ENCODE measurements at places on chromosomes 12 and 14.

DNA sequence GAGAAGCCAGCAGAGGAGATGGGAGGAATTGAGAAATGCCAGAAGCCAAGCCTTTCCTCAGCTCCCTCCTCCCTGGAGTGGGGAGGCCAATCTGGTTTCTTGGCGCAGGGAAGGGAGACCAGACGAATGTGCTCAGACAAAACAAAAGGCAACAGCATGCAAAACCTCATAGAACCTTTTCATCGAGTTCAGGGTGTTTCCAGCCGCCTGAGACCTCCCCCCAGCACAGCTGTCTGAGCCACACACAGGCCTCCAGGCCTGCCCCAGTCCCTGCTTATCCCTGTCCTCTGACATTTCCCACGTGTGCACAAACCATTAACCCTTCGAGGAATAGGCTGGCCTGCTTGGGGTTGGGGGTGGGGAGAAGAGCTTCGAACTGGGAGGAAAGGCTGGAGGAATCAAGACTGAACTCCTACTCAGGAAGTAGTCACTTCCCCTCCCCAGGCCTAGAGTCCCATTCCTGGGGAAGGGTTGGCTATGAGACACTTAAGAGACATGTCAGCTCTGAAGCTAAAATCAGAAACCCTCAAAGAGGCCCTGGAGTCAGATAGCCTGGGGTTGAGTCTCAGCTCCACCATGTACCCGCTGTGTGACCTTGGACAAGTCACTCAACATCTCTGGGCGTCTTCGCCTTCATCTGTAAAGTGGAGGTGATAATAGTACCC is 10.7 kb downstream of the TBX3 start:
- H3K4me1 ChIP-seq: no peaks in the 10 kb centered on the region
- H3K4me3 ChIP-seq: no peak overlapping the region
- no peak overlapping the region for H3K27ac ChIP-seq
- no peaks in the 10 kb centered on the region for H3K27me3 ChIP-seq
- H3K36me3 ChIP-seq: peaks cover 51% of the 10 kb centered on the region

GRCh38 chr12:68034567-68034966 is 45.3 kb downstream of the IFNG-AS1 start:
- no peaks in the 10 kb centered on the region for H3K27me3 ChIP-seq
- no peak for DNase-seq
- no peak overlapping the region for H3K27ac ChIP-seq
- no peaks in the 10 kb centered on the region for H3K4me1 ChIP-seq
- H3K36me3 ChIP-seq: no peaks in the 10 kb centered on the region

DNA sequence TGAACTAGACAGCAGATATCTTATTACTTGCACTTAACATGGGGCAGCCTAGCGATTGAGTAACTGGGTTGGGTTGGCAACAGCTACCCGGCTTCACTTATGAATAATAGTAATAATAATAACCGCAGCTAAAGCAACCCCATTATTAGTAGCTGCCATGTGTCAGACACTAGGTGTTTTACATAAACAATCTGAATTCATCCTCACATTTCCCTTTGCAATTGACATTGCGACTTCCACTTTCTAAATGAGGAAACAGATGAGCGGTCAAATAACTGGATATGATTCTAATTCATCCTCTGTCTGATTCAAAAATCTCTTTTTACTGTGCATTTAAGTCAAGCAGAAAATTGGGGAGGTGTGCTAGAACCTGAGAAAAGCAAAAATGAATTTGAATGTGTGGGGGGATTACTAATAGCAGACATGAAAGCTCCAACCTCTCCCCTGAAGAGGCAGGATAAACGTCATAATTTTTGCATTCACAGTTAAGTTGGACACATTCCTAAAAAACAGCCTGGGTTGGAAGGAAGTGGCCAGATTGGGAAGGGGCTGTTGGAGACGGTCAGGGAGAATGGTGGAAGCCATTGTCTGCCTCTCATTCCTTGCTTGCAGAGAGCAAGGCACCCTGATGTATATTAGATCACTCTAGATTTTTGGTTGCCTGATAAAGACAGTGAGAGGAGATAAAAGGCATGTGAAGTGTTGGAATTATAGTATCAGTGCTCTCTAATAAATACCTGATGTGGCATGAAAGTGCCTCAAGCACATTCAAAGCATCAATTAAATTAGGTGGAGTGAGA is 13.1 kb downstream of the EMP1 start:
- no peak overlapping the region for H3K4me3 ChIP-seq
- no peaks in the 10 kb centered on the region for H3K27me3 ChIP-seq
- H3K4me1 ChIP-seq: no peaks in the 10 kb centered on the region
- H3K36me3 ChIP-seq: no peaks in the 10 kb centered on the region

DNA sequence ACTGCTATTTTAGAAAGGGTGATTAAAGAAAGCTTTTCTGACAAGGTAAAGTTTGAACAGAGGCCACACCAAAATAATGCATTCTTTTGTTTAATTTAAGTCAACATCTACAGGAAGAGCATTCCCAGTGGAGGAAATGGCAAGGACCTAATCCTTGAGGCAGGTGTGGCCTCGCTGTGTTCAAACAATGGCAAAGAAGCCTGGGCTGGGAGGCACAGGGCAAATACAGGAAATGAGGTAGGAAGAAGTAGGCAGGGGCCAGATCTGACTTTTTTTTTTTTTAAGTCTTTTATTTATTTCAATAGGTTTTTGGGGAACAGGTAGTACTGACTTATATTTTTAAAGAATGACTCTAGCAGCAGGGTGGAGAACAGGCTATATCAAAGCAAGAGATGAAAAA is 53.5 kb downstream of the ARMH4 start:
- no peak overlapping the region for H3K4me3 ChIP-seq
- DNase-seq: no peak
- H3K27ac ChIP-seq: no peak overlapping the region
- H3K27me3 ChIP-seq: no peaks in the 10 kb centered on the region
- H3K4me1 ChIP-seq: no peaks in the 10 kb centered on the region
- H3K36me3 ChIP-seq: no peaks in the 10 kb centered on the region

- peaks cover 50% of the 10 kb centered on the region for H3K4me1 ChIP-seq
- peak overlapping the region; percentile 62 for H3K27ac ChIP-seq
- no peak for DNase-seq
- H3K4me3 ChIP-seq: no peak overlapping the region
- peaks cover 13% of the 10 kb centered on the region for H3K36me3 ChIP-seq
Observed at GRCh38 chr12:120257041-120257821, 8.3 kb downstream of the PXN start.

DNA sequence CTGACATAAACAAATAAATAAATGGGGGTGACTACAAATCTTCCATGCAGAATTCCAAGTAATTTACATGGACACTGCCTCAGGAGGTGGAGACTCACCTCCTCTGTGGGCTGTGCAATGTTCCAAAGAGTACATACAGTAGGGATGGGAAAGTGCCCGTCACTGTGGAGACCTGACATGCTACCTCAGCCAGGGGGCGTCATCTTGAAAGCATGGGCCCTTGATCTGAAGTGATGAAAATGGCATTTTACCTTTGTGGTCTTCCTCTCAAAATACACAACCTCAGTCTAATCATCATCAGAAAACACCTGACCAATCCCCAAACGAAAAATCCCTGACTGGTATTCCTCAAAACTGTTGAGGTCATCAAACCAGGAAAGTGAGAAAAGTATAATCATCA is 48.4 kb downstream of the ANAPC7 start:
- no peak overlapping the region for H3K27ac ChIP-seq
- no peaks in the 10 kb centered on the region for H3K27me3 ChIP-seq
- H3K4me3 ChIP-seq: no peak overlapping the region
- H3K4me1 ChIP-seq: no peaks in the 10 kb centered on the region

DNA sequence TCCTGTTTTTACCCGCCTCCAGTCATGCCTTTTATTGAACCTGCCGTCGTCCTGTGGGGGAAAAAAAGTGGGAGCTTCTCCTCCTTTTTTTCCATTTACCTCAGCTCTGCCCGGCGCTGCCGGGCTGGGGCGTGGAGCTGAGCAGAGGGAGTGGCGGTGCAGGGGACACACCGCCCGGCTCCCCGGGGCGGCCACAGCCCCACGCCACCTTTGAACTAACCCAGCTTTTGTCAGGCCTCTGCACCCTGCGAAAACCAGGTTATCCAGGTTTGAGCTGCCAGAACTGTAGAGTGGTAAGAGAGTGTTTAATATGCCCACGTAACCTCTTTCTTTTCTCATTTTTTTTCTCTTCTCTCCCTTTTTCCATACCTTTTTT is 161.0 kb upstream of the FKBP4 start:
- H3K27ac ChIP-seq: no peak overlapping the region
- no peak overlapping the region for H3K4me3 ChIP-seq
- H3K27me3 ChIP-seq: no peaks in the 10 kb centered on the region
- no peaks in the 10 kb centered on the region for H3K36me3 ChIP-seq
- no peaks in the 10 kb centered on the region for H3K4me1 ChIP-seq

DNA sequence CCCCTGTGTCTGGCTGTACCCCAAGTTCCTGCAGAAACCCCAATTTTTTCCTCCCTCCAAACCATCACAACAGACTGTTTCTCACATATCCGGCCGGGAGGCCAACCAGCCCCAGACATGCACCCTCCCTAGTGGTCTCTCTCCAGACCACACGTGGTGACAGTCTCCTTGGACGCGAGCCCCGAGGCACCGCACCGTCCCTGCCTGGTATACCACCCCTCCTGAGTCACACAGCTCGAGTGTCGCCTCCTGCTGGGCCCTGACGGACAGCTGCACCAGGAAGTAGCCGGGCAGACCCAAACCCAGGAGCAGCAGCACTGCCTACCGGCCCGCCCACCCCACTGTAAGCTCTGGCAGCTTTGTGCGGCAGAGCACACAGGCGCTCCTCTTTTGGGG is 97.4 kb downstream of the RFLNA start:
- H3K4me1 ChIP-seq: peaks cover 97% of the 10 kb centered on the region
- H3K36me3 ChIP-seq: no peaks in the 10 kb centered on the region
- DNase-seq: peak; percentile 22
- peak overlapping the region; percentile 93 for H3K27ac ChIP-seq
- H3K27me3 ChIP-seq: no peaks in the 10 kb centered on the region

DNA sequence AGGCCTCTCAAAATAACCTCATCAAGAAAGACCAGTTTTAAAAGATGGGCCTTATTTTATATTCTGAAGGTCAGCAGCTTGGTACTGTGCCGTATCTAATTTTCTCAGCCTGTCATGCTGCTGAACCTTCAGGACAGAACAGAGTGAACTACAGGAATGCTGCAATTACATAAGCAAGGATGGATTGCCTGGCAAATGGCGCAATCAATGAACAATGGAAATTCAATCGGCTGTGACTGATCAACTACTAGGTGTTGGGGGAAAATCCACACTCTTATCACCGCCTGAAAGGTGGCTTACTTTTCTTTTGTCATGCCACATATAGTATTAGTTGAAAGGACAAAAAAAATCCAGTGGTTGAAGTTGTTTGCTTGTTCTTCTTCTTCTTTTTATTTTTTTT is 8.5 kb downstream of the ACSS3 start:
- H3K27me3 ChIP-seq: no peaks in the 10 kb centered on the region
- no peaks in the 10 kb centered on the region for H3K4me1 ChIP-seq
- no peak overlapping the region for H3K4me3 ChIP-seq
- no peak overlapping the region for H3K27ac ChIP-seq

DNA sequence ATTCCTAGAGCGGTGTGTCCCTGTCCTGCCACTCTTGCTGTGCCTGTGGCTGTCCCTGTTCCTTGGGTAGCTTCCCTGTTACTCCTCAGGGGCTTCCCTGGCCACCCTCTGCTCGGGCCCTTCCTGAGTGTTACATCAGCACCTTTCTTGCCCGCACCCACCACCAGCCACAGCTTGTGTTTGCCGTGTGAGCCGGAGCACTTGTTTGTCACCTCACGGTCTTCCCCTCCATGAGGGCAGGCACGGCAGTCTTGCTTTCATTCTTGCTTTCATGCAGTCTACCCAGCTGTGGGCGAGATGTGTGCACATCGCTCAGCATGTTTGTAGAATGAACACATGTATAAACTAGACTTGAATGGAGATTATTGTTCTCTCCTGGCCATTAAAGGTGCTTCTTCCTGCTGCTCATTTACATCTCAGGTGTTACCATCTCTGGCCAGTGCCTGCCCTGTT is 42.0 kb downstream of the TRAF3 start:
- no peaks in the 10 kb centered on the region for H3K36me3 ChIP-seq
- H3K27me3 ChIP-seq: no peaks in the 10 kb centered on the region
- peak; percentile 53 for DNase-seq

DNA sequence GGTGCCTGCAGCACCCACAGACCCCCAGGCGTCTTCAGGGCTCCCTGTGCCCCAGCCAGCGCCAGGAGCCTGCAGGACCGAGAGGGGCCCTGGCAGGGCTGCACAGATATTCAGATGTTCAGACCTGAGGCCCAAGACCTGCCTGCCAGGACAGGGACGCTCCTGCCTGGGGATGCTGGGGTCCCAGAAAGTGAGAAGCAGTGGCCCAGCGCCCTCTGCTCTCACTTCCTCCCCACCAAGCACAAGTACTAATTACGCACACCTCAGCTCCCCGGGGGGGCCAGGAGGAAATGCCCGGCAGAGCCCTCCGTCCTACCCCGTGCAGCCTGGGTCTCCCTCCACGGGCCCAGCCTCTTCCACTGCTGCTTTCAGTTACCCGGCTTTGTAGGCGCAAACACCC is 28.8 kb upstream of the INF2 start:
- H3K4me1 ChIP-seq: peaks cover 9% of the 10 kb centered on the region
- H3K27ac ChIP-seq: peak overlapping the region; percentile 86
- H3K36me3 ChIP-seq: no peaks in the 10 kb centered on the region
- no peak overlapping the region for H3K4me3 ChIP-seq

DNA sequence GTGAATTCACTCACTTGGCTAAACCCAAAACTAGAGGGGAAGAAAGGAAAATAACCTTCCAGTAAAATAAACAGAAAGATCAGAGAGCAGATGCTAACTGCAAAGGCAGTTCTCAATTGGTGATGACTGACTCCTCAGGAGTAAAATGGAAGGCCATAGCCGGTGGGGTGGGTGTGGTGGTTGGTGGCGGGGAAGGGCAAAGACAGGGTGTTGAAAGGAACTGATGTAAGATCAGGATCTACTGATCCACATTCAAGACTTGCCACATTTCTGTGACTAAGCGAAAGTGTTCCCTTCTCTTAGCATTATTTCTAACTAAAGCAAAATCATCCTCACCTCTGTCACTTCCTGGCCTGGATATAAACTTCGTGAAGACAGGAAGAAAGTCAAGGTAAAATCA is 26.3 kb upstream of the TC2N start:
- H3K27ac ChIP-seq: no peak overlapping the region
- H3K4me3 ChIP-seq: no peak overlapping the region
- no peaks in the 10 kb centered on the region for H3K36me3 ChIP-seq

DNA sequence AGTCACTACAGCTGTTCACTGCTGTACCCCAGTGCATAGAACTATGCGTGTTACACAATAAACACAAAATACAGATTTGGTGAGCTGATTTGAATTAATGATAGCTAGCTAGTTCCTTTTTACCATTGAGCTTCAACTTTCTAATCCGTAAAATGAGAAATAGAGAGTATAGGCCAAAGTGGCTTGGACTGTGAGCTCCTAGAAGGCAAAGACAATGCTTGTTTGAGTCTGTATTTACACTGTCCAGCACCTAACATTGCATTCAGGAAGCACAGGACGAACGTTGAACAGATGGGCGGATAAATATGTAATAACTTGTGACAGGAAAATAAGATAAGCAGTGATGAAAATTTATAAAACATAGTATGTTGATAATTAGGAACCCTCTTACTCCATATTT is 31.5 kb downstream of the SLC17A8 start:
- H3K36me3 ChIP-seq: no peaks in the 10 kb centered on the region
- H3K4me1 ChIP-seq: no peaks in the 10 kb centered on the region
- DNase-seq: no peak
- no peaks in the 10 kb centered on the region for H3K27me3 ChIP-seq
- H3K27ac ChIP-seq: no peak overlapping the region
- H3K4me3 ChIP-seq: no peak overlapping the region
